Activated CD4-positive, CD25-positive, alpha-beta regulatory T cell treated with anti-CD3 and anti-CD28 coated beads, Interleukin-2, amount 50 U/mL, for 16 hours (primary cell): ENCODE measurements at places on chromosomes 4 and X.

GRCh38 chr4:107276052-107276451 is 239.9 kb upstream of the DKK2 start:
- DNase-seq = no peak

GRCh38 chr4:163988865-163989264 is 494.4 kb downstream of the TMA16 start:
- no peak for DNase-seq

DNA sequence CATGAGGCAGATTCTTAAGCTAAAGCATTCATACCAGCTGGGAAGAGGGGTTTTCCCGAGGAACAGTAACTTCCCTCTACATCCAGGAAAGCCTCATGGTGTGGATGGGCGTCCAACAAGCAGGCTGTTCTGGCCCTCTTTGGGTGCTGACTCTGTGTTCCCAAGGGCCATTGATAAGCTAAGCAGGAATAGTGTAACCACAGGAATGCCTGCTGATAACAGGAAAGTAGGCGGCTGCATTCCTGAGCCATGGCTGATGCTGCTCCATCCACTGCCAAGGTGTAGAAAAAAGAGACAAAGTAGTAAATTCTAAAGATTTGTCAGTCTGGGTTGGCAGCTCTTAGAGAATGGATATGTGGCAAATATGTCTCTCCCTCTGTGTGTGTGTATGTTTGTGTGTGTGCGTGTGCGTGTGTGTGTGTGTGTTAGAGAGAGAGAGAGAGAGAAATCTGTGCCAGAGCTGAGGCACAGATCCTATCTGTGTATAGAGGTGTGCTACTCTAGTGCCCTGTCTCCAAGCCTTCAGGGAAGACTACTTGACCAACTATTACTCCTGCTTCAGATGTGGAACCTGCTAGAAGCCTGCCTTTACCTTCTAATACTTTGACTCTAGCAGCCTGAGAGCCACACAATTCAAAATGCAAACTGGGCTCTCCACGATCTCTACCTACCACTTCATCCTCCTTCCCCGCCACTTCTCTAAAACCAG is 353.1 kb upstream of the NR3C2 start:
- DNase-seq = no peak

- DNase-seq = no peak
Observed at GRCh38 chr4:170687751-170688150, 598.0 kb upstream of the AADAT start.

DNA sequence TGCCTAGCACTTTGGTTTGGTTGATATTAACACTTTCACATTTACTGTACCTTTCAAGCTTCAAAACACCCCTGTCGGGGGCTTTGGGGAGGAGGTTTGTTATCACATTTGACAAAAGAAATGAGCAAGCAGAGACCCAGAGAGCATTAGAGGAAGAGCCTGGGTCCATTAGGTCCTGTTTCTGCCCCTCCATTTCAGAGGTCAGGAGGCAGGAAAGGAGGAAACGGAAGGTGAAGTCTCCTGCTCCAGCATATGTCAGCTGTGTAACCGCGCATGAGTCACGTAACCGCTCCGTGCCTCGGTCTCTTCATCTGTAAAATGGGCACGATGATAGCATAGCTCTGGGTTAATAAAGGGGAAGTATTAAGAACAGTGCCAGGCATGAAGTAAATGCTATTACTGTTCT is 201.9 kb upstream of the BCOR start:
- no peak for DNase-seq

DNA sequence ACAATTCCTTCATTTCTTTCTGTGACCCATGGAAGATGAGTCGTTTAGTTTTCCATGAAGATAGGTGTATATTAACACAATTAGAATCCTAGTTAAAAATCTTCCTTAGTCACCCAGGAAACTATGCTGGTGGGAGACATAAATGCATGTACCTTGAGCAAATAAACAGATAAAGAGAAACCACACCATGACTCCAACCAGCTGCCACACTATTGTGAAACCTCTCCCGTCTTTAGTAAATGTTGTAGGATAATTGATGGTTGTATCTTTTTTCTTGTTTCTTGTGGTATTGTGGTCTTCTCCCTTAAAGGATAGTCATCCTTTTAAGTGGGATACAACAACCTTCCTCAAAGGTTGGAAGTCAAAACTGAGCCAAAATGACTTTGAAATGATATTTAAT is 103.8 kb upstream of the LEF1 start:
- no peak for DNase-seq

DNA sequence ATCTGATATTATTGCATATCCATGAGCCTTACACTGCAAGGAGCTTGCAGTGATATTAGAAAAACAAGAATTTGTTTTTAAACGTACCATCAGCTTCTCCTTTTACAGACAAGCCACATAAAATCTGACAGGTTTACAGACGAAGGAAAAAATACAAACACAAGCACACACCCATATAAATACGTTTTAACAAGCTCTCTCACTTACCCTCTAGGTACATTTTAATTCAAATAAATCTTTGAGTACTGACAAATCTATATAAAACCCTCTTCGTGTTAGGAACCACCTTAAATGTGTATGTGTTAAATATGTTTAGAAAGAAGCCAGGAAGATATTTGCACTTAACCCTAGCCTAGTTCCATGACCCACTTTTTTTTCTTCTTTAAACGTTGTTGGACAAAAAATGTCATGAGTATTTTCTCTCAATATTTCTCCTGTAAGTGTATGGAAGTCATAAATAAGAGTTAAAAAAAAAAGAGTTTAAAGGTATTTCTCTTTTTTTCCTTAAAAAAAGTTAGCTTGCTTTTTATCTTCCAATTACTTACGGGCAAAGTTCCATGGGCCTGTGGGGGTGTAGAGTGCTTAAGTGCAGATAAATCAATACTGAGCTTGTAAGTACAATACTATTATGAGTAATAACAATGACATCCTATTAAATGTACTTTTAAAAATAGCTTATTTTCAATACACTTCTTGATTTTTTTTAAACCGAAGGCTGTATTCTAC is 1.5 kb downstream of the ARAP2 start:
- no peak for DNase-seq

DNA sequence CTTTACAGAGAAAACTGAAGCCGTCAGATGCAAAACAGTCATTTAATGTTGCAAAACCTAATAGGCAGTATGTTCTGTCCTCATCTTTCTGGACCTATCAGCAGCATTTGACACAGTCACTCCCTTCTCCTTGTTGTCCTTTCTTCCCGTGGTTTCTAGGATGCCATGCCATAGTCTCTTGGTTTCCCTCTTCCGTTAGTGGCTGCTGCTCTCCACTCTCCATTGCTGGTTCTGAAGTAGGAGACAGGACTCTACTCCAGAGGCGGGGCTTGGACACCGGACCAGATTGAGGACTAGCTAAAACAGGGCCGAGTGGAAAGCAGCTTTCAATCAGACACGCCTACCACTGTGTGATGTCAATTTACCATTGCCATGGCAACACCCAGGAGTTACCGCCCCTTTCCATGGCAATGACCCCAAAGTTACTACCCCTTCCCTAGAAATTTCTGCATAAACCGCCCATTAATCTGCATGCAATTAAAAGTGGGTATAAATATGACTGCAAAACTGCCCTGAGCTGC is 88.8 kb upstream of the CCDC160 start:
- DNase-seq = no peak

DNA sequence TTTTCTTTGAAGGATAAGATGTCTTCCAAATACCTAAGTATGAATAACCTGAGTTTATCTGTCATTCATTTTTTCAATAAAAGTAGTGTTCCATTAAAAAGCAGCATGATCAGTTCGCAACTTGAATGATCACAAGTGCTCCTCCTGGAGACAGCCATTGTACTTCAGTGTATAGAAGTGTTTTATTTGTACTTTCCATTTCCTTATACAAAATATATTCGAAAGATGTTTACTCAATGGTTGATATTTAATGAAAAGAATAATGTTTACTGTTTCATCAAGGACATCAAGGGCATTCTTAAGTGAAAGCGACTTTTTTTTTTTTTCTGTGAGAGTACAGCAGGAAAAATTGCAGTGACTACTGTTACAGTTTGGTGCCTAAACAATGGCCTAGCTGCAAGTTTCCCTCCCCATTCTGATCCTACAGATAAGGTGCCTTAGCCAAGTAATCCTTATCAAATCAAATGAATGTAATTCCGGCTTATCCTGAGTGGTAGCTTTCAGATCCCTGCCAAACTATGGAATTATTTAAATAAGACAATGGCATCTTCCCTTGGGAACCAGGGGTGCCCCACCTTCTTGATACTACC is 69.0 kb upstream of the IL15 start:
- DNase-seq = no peak

DNA sequence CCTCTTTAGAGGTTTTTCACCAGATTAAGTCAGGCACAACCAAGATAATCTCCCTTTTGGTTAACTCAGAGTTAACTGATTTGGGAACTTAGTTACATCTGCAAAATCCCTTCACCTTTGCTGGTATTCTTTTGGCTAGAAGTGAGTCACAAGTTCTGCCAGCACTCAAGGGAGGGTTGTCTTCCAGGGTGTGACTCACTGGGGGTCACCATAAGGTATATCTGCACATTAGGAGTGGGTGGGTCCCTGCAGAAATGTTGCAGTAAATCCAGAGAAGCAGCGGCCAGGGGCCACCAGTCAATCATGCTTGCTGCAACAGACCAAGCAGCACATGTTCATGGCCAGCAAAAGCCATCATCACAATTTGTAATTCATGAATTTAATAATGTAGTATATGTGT is 59.8 kb upstream of the MAML3 start:
- no peak for DNase-seq

DNA sequence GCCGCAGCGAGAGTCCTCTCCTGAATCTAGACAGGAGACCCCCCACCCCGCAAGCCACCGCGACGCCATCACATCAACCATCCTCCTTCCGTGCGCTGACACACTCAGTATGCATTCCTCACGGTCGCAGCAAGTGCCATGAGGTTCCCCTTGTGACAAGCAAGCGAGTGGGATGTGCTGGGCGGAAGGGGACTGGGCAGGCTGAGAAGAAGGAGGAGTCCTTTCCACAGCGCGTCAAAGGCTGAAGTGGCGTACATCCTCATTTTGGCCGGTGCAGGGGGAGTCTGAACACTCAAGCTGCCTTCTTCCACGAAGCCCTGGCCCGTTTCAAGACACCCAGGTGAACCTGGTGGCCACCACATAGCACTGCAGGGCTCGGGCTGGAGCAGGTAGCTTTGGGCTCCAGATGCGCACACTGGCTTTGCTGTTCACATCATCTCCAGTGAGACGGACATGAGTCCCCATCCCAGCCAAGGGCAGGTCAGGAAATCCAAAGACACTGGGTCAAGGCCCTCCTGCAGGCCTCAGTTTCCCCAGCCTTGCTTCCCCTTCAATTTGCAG is 30.4 kb downstream of the CCNQ start:
- DNase-seq = no peak

DNA sequence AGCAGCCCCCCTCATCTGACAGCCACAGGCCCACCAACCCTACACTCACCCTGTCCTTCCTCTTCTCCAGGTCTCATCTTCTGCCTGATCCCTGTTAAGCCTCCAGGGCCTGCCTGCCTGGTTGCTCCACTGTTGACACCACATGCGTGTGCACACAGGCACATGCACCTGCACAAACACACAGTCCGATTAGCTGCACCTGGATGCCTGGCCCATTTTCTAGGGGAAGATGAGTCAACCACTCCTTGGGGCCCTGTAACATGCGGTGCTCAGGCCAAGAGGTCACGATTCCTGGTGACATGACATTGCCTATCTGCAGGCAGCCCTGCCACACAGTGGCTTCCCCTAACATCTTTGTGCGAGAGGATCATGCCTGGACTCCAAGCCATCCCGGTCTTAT is 498.4 kb downstream of the BCOR start:
- DNase-seq = no peak

- DNase-seq = no peak
Observed at GRCh38 chr4:184814686-184815045, 11.1 kb downstream of the ACSL1 start.

- DNase-seq = no peak
Observed at GRCh38 chr4:156635051-156635450, 336.5 kb downstream of the PDGFC start.

- DNase-seq = no peak
Observed at GRCh38 chr4:138056541-138056940, 185.6 kb downstream of the SLC7A11 start.

DNA sequence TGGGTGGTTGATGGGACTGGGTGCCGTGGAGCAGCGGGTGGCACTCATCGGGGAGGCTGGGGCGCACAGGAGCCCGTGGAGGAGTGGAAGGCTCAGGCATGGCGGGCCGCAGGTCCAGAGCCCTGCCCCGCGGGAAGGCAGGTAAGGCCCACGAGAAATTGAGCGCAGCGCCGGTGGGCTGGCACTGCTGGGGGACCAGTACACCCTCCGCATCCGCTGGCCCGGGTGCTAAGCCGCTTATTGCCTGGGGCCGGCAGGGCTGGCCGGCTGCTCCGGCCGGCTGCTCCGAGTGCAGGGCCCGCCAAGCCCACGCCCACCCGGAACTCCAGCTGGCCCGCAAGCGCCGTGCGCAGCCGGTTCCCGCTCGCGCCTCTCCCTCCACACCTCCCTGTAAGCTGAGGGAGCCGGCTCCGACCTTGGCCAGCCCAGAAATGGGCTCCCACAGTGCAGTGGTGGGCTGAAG is 85.1 kb upstream of the FAT4 start:
- DNase-seq = no peak

- DNase-seq = no peak
Observed at GRCh38 chr4:153036931-153037482, 100.9 kb downstream of the FHDC1 start.

DNA sequence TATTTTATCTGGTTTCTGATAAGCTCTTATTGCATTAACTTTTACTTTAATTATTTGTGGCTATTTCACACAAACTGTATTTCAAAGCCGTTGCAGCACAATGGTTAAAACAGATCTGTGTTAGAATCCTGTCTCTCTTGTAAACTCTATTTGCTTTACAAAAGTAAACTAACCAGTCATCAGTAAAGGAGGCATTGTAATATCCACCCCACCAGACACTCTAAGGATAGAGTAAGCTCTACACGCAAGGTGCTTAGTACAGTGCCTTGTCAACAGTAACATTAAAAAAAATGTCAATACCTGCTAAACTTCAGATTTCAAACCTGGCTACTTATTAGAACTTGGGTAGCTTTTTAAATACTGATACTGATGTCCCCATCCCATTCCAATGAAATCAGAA is 228.4 kb downstream of the RCHY1 start:
- DNase-seq = no peak

DNA sequence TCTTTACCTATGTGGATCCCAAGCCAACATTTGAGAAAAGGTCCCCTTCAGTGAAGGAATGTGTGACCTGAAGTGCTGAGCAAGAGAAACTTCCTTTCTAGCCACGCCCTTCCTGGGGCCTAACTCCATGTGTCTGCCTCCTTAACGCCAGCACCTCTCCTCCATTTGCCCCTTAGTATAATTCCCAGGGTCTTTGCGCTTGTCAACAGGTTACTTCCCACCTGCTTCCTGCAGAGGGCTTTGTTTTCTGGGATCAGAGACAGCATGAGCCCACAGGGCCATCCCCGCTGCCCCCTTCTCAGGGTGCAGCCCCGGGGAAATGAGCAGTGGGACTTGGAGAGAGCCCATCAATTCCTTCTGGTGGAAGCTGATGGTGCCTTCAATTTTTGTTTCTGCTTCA is 45.9 kb upstream of the DRD5 start:
- no peak for DNase-seq

GRCh38 chr4:13911256-13911655 is 283.7 kb upstream of the BOD1L1 start:
- DNase-seq = no peak
